ENCODE measurements at places on chromosomes 11 and 22.

DNA sequence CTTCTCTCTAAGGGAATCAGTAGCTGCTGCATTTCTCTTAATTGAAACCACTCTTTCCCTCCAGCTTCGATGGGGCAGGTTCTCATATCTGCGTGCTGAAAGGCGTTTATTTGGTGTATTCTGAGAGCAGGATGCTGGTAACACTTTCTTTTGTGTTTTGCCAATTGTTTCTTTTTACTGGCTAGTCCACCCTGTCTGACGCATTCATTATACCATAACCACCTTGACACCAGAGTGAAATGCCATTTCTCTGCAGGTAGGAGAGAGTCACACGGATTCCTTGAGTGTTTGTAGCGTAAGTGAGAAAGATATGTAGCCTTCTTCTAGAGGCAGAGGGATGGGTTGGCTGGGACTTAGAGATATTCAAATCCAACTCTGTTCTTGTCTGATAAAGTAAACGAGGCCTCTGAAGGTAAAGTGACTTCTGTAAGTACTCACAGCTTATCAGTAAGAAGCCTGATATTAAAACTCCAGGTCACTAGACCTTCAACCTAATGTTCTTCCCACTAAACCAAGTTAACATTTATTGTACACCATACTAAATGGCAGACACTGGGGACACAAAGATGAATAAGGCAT is 21.4 kb downstream of the CD44 start:
- DNase-seq = no peak

DNA sequence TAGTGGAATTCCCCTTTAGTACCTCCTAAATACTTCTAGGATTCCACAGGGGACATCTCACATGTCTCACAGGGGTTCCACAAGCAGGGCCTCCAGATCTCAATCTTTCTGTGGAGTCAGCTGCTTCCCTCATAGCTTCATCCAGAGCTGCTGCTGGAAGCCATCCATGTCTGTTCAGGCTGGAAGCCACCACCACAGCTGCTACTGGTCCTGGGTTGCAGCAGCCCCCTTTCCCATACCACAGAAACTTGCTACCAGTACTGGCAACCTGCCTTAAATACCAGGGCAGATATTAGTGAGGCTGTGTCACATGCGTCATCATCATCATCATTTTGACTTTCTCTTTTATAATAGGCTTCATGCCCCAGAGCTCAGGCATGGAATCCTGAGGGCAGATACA is 242.7 kb upstream of the NCAM1 start:
- no peak for DNase-seq

GRCh38 chr11:132886335-132886734 is 646.0 kb downstream of the OPCML start:
- DNase-seq = peak; percentile 83

DNA sequence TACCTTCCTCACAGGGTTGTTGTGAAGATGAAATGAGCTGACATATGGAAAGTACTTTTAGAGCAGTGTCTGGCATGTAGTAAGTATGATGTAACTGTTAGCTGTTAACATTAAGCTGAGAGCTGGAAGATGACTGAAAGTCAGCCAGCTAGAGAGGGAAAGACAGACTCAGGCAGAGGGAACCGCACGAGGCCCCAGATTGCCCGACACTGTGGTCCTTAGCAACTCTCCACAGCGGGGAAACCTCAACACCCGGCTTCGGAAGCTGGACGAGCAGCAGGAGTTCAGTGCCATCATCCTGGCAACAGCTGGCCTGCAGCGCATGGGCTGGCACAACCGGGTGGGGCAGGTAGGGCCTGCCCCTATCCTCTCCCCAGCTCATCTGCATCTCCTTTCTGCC is 6.5 kb downstream of the HMBS start:
- DNase-seq = no peak

GRCh38 chr11:11740836-11741235 is 100.9 kb upstream of the USP47 start:
- no peak for DNase-seq

DNA sequence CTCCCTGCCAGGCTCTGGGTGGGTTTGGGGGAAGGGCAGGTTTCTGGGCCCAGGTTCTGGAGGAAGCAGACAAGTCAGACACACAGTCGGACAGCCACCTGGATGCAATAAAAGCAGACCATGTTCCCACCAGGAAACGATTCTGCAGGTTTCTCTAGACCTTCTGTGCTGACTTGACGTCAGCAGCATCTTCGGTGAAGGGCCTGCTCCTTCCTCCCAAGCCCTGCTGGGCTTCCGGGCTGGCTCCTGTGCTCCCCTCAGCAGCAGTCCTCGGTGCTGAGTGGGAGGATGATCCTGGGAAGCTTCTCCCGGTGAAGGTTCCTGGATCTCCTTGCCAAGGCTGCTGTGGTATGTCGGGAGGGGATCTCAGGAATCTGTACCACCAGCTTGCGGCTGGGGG is 240.0 kb downstream of the GRIK4 start:
- DNase-seq = no peak

Measured in EL (cell line).